Activated CD4-positive, alpha-beta T cell treated with anti-CD3 and anti-CD28 coated beads for 48 hours (primary cell): ENCODE measurements at places on chromosomes 3 and 15.
A peak's percentile ranks its signal among the peaks of the same experiment; 100 is the strongest.

DNA sequence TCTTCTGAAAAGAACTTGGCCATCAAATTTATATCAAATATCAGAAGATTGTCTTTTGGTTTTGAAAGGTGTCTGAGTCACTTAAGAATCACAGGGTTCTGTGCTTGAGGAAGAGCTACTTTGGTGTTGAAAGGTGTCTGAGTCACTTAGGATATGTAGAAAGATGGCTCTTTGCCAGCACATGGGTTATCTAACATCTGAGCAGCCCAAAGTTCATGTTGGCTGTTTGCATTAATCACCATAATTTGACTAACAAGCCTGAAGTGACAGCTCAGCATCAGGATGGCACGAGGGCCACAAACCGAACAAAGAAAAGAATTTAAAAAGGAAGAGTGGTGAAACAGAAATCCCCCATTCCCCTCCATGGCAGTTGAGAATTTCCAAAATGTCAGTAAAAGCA is 190.5 kb upstream of the CMC1 start:
- DNase-seq: peak; percentile 51

DNA sequence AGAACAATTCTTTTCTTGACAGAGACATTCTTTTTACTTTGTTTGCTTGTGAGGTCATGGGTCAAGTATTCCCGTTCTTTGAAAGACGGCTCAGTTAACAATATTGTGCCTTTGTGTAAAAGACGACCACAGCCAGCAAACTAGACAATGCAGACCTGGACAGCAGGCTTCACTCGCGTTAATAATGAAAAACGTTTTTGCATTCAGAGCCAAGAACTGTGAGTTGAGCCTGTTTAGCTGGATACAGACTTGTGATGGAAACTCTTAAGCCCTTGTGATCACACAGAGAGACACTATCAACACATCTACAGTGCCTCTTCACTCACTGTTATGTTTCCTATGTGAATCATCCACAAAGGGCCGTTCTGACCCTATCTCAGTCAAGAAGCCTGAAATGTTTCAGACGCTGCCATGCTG is 37.3 kb upstream of the CMTM7 start:
- no peak for DNase-seq

DNA sequence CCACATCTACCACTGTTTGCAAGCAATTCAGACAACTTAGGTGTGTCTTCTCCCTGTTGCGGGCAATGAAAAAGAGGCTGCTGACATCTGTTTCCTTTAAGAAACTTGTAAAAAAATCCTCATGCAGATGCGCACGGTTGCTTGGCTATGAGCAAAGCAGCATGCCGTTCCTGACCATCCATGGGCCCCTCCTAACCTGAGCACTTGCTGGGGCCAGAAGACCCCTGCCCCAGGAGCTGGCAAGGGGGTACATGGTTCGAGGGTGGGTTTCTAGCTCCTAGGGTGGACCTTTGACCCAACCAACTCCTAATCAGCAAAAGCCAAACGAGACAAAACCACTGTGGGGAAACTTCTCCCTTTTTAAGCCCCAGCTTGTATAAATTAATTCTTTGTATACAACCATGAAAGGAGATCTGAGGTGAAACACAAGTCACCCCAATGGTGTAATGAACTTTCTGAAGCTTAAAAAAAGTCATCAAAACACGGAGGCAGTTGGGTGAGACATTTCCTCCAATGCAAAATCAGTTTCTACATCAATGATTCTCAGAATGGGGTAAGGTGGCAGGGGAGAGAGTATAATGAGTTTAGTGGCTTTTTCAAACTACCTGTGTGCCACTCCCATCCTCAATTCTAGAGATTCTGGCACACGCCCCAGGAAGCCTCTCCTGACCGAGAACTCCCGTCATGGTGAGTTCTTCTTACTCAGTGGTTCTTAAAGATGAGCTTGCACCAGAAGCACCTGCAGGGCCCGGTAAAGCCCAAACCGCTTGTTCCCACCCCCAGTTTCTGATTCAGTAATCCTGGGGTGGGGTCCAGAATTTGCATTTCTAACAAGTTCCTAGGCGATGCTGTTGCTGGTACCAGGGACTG is 44.1 kb downstream of the CPN2 start:
- peak; percentile 35 for DNase-seq

DNA sequence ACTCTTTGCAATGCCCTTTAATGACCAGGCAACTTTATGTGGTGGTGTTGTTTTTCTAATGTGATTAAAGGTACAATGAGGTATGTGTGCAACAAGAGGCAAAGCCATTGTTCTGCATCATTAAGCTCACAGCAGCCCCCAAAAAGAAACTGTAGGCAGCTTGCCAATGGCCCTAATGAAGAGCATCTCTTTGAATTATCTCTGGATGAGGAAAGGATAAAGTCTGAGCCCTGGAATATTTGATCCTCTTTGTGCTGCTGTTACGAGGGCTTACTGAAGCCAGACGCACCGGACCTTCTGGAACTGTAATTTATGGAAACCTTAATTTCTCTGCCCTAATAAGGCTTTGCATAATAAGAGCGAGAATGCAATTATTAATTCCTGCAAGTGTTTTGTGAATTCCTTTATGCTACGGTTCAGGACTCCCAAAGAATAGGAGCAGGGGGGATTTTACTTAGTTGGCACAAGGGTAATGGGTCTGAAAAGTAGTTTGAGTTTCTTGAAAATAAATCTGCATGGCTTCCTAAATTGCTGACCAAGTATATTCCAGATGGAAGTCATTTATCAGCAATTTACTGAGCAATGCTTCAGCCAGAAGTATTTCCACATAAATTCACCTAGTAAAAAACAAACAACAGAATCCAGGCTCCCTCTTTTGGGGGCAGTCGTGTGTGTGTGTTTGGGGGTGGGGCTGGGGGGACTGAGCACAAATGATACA is 193.4 kb downstream of the PDZRN3 start:
- DNase-seq: no peak

- no peak for DNase-seq
Measured at GRCh38 chr3:70309591-70309990, 2.8 kb downstream of the MDFIC2 start.

DNA sequence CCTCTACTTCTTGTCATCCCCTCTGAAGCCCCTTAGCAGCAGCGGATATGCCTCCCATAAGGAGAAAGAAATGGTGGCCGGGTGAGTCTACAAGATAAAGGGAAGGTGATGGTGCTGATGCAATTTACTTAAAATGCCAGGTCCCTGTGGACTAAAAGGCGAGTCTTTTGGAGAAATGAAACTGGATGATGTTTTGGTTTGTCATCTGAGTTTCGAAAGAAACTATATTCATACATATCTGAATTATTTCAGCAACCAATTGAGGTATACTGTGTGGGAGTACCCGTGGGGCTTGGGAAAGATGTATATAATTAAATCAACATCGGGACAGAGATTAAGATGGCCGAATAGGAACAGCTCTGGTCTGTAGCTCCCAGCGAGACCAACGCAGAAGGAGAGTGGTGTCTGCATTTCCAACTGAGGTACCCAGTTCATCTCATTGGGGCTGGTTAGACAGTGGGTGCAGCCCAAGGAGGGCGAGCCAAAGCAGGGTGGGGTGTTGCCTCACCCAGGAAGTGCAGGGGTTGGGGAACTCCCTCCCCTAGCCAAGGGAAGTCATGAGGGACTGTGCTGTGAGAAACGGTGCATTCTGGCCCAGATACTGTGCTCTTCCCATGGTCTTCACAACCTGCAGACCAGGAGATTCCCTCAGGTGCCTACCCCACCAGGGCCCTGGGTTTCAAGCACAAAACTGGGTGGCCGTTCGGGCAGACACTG is 210.6 kb upstream of the CHRM5 start:
- DNase-seq: no peak

GRCh38 chr15:63035253-63035652 is 7.3 kb upstream of the TPM1 start:
- DNase-seq: no peak

GRCh38 chr15:79595995-79596622 is 164.0 kb downstream of the MINAR1 start:
- peak; percentile 73 for DNase-seq

- DNase-seq: no peak
Measured at GRCh38 chr3:159865041-159865579, 123.5 kb upstream of the IL12A start.

DNA sequence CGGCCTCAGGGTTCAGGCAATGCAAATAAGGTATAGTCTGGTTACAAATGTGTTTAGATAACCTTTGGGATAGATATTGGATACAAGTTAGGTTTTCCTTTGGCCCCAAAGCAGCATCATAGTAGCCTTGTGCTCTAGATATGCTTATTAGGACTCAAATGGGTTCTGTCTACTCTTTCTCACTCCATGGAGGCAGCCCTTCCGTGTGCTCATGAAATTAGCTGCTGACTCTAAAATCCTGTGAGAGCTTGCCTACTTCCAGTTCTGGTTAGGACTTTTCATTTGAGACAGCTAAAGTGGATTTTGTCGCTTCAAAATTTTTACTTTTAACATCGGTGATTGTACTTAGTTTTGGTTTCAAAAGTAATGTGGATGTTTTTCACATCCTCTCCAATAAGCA is 1.6 kb downstream of the CDV3 start:
- no peak for DNase-seq

GRCh38 chr3:100008081-100008698 is 106.1 kb downstream of the FILIP1L start:
- no peak for DNase-seq

DNA sequence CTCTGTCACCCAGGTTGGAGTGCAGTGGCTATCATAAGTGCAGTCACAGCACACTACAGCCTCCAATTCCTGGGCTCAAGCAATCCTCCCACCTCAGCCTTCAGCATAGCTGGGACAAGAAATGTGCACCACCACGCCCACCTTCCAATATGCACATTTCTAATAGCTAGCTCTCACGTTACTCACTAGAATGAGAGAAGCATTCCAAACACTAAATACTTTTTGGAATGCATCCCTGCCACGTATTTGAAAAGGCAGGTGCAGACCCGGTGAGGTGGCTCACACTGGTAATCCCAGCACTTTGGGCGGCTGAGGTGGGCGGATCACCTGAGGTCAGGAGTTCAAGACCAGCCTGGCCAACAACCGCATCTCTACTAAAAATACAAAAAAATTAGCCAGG is 7.6 kb upstream of the TCF12 start:
- DNase-seq: no peak

GRCh38 chr3:55170444-55170843 is 242.6 kb upstream of the LRTM1 start:
- DNase-seq: no peak

DNA sequence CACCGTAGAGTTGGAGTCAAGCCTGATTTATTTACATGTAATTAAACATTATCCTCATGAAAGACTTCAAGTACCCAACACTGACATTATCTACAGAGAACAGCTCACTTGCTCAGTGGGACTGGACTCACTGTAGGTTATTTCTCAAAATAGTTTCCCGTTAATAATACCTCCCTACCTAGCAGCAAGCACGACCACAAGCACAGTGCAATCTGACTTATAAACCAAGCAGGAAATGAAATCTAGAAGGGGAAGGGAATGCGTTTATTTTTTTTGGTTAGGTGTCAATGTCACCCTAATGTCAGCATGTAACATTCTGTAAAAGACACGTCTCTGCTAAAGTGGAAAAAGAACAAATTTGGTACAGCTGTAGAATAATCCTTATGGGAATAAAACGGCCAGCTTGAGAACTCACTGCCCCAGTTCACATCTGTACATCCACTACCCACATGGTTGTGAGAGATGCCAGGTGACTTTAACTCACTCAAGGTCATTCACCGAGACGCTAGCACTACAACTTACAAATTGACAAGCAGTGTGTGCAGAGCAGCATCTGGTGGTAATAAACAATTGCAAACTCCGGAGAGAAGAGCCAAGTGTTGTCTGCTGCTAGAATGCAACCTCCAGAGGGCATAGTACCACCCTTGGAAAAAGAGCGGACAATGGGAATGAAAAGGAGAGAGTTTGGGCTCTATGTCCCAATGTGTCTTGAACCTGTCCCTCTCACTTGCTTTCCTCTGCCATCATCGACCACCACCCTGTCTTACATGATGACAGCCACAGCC is 242.5 kb downstream of the CADPS start:
- DNase-seq: no peak

DNA sequence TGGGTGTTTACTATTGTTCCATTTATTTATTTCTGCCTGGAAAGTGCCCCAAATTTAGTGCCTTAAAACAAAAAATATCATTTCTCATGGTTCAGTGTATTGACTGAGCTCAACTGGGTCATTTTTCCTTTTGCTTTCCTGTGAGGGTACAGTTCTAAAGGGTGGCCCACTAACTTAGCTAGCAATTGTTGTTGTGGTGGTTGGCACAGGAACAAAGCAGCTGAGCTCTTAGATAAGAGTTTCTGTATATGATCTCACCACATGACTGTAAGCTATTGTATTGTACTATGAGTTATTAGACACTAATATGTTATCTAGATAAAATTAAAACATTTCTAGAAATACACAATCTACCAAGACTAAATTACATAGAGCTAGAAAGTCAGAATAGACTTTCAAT is 1283.7 kb downstream of the OTOL1 start:
- no peak for DNase-seq

DNA sequence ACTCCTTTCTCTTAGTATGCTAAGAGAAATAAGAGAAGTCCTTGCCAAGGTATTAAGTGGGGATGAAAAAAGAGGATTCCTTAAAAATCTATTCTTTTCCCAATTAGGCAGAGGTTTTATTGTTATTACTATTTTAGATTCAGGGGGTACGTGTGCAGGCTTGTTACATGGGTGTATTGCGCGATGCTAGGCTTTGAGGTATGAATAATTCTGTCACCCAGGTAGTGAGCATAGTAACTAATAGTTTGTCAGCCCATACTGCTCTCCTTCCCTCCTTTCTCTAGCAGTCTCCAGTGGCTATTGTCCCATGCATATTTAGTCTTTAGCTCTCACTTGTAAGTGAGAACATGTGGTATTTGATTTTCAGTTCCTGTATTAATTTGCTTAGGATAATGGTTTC is 83.9 kb downstream of the LEKR1 start:
- DNase-seq: no peak
